ENCODE measurements at places on chromosomes 13 and 19.

GRCh38 chr13:95570016-95570415 lies 17.5 kb downstream of the CLDN10 start:
- no peak for DNase-seq

- DNase-seq: no peak
These were observed 9.8 kb upstream of the ZNF544 start for GRCh38 chr19:58218899-58219298.

DNA sequence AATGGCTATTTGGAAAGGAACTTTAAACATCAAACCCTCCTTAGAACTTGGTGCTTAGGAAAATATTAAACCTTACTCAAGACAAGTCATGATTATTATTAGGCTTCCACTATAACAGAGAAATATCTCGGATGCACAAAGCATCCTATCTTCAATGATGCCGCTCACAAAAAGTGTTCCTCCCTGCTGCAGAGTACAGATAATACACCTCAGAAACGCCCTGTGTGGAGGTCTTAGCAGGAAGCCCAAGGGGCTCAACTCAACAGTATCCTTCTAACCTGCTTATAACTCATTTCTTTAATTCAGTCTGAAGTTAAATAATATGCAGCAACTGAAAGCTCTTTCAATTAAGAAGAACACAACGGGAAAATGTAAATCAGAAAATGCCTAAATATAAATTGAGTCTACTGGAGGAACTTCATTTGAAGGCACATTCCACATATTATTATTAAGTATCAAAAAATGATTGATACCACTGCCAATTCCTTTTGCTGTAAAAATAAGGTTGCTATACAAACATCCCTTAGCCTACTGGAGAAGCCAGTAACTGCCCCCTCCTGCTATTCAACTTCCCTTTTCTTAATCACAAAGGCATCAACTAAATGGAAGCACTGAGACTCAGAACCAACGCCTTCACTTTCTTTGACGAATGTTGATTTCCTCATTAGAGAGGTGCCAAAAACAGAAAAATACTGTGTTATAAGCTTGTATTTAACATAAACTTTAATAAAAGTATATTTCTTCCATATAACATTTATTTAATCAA lies 12.0 kb downstream of the ELF1 start:
- DNase-seq: no peak

DNA sequence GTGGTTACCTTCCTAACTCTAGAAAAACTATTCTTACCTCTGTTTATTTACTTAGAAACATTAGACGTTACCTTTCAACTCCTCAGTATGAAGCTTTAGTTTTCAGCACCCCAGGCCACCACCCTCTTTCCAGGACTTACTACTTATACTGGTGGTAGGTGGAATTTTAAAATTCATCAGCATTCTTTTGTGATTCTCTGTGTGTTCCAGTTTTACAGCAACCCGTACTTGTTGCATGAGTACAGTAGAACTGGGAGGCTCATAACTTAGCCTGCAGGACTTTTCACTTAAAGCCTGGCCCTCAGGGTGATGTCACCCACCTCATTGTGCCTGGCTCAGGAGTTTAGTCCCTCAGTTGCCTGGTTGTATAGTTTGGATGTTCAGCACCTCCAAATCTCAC lies 49.4 kb upstream of the ALOX5AP start:
- no peak for DNase-seq

DNA sequence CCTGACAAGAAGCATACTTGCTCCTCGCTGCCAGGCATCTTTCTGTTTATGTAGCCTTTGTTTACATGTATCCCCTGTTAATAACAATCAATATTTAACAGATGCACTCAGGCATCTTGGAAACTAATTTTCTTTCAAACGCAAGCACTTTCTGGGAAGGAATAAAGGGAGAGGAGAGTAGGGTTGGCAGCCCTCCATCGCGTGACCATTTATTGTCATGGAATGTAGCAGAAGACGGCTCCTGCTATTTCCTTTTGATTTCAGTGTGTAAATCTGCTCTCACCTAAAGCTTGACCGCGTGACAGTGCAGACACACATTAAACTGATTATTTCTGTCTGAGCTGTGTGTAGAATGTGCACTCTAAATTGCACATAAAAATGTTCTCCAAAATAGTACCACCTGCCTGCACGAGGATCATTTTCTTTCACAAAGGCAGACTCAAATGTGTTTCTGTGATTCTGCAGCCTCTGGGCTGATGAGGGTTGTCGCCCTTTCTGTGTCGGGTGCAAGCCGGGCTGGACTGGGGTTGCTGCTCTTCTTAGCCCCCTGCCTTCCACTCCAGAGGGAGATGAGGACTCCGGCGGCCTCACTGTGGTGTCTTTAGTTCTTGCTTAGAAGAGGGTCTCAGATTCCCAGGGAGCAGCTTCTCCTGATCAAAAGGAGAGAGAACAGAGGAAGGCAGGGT lies 223.5 kb upstream of the MAB21L1 start:
- DNase-seq: no peak

DNA sequence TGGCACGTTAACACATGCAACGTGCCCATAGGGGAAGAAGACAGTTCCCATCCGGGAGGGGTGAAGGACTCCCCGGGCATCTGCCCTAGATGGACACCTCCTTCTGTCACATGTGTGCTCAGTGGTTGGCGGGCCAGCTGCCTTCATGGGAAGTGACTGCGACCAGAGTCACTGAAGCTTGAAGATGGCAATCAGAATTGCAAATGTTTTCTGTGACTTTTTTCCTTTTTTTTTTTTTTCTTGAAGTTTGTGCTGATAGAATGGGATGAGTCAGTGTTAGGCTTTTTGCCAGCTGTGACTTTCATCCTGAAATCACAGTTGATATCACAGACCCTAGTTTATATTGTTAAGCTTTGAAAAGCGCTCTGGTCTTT lies 109.2 kb upstream of the MCF2L start:
- no peak for DNase-seq

GRCh38 chr13:33347861-33348260 lies 62.3 kb upstream of the STARD13 start:
- no peak for DNase-seq

DNA sequence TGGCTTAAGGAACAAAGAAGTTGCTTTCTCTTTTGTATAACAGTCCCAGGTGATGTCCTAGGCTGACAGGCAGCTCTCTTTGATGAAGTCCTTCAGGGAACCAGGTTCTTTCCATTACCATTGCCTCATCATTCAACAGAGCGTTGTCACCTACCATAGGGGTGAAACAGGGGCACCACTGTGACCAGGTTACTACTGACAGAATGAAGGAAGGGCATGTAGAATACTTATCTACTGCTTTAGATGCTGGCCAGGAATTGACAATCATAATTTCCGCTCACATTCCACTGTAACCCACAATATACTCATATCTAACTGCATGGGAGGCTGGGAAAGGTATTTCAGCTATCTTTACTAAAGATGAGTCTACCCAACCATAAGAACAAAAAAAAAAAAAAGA lies 148.0 kb upstream of the FNDC3A start:
- no peak for DNase-seq

GRCh38 chr13:48633700-48634099 lies 20.0 kb upstream of the CYSLTR2 start:
- DNase-seq: no peak

DNA sequence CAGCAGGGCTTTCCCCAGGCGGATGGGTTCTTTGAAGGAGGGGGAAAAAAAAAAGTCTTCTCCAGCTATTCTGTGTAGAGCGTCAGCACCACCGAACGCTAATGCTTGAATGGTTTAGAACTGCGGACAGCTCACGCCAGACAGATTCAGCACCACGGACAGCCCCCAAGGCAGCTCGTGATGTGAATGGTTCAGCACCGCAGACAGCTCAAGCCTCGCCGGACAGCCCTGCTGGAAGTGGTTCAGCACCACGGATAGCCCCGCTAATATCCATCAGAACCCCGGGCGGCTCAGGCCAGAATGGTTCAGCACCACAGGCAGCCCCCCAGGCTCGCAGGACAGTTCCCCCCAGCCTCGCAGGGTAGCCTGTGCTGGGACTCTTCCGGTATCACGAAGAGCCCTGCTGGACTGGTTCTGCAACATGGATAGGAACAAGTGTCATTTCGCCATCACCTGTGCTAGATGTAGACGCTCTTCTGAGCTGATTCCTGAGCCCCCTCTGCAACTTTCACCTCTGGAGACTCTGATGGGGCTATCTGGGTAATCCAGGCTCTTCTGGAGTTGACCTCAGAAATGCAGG lies 4.9 kb upstream of the SMIM17 start:
- peak; percentile 91 for DNase-seq

GRCh38 chr13:27578121-27579030 lies 42.0 kb downstream of the LNX2 start:
- no peak for DNase-seq

GRCh38 chr19:42245231-42245630 lies 2.8 kb upstream of the GSK3A start:
- DNase-seq: no peak

DNA sequence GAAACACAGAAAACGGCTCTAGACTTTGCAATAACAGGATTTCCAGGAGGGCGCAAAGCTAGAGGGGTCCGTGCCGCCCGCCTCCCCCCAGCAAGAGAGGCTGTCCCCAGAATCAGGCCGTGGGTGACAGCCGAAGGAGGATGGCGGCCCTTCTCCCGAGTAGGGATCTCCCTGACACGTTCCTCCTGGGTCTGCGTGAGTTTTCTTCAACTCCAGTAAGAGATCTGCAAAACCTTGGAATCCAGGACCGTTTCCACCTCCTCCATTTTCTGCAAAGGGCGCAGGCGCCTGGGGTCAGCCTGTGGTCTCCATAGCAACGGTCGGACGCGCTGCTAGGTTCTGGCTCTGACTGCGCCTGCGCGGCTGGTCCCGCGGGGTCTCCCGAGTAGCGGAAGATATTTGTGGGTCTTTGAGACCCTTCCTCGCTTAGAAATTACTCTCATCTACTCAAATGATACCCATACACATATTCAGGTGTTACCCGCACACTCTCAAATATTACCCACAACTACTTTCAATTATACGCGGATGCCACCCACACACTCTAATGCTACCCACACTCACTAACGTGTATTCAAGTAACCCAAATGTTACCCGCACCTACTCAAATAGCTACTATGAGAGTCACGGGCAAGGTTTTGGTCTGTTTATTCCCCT lies 2.1 kb downstream of the PNMA8C start:
- peak; percentile 90 for DNase-seq

DNA sequence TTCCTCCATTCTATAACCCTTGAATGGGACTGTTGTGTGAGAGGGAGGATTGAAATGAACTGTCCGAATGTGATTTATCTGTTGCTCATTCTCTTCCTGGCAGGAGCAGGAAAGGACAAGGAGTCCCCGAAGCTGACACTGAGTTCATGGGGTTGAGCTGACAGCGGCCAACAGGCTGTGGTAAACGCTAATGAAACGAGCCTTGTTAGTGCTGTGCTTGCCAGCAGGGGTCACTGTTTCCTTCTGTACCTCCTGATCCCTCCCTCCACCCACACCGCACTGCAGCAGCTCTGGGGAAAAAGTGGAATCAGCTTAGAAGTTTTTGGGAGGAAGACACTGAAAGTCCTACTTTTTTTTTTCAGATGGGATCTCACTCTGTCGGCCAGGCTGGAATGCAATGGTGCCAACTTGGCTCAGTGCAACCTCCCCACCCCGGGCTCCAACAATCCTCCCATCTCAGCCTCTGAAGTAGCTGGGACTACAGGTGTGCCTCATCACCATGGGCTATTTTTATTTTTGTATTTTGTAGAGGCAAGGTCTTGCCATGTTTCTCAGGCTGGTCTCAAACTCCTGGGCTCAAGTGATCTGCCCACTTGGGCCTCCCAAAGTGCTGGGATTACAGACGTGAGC lies 6.7 kb upstream of the ZNF761 start:
- DNase-seq: peak; percentile 69

- DNase-seq: no peak
These were observed 33.5 kb downstream of the FBN3 start for GRCh38 chr19:8115805-8116396.

DNA sequence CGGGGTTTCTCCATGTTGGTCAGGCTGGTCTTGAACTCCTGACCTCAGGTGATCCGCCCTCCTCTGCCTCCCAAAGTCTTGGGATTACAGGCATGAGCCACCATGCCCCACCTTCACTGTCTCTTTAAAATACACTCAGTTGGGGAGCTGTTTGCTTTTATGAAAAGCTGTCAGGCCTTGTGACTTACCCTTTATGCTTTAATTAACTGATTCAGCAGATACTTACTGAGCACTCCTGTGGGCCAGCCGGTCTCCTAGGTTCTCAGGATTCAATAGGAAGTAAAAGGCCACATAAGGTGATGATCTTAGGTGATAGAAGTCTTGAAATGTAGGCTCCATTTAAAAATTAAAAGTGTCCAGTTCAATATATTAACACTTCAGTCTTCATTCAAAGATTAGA lies 7.5 kb downstream of the UBAC2 start:
- DNase-seq: no peak

- DNase-seq: no peak
These were observed 4.9 kb upstream of the POU4F1 start for GRCh38 chr13:78608252-78608687.

DNA sequence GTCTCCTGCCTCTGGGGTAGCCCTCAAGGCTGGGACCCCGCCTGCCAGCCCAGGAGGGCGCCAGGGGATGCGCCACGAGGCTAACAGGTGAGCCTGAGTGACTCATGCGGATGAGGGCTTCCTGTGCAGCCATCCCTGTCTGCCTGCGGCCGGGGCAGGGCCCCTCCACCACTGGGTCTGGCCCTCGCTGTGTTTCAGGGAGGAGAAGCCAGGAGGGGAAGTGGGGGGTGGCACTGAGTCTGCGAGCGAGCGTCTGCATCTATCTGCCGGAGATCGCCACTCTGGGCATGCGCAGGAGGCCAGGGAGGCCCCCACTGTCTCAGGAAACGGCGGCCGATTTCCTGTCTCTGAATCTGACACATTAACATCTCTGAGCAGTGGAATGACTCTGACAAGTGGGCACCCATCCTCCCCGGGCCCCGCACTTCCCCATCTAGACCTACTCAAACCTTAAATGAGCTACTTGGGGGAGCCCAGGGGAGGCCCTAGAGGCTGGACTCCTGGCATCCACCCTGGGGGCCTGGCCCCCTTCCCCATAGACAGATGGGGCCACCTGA lies 19.7 kb downstream of the RFX1 start:
- peak; percentile 88 for DNase-seq

DNA sequence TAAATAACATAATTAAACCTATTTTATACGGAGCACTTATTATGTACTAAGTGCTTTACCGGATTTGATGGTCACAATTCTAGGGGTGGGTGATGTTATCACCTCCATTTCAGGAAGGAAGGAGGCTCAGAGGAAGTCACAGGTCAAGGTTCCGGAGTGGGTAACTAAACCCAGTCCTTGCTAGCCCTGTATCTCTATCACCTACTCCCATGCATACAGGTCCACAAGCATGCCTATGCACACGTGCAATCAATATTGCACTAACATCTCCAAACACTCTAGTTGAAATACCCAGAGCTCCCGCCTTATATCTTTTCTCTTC lies 17.8 kb upstream of the FOSB start:
- DNase-seq: no peak

GRCh38 chr19:33514885-33515551 lies 6.6 kb downstream of the PEPD start:
- no peak for DNase-seq

GRCh38 chr19:42619271-42619670 lies 24.5 kb upstream of the CEACAM8 start:
- DNase-seq: no peak

GRCh38 chr13:72864142-72865011 lies 82.4 kb downstream of the PIBF1 start:
- no peak for DNase-seq
